ENCODE measurements at places on chromosomes 3 and 15. TPM values are rescaled to one million over a fixed set of nuclear protein-coding genes. Genes with fewer than 3 reads are reported as not detected.

Gene ELL3
- total RNA-seq, result 1.4 TPM

Gene GABRR3
- 0.05 TPM for total RNA-seq

Gene ALG1L2
- total RNA-seq, result not detected

Gene SERINC4
- 0.23 TPM for total RNA-seq

Gene SPCS1
- total RNA-seq, result 97.3 TPM

Data from T-helper 2 cell treated with Interferon-gamma antibody and Interleukin-4, amounts not matched to agents 100 ng/mL and 5 ng/mL, for 36 hours (primary cell).